ENCODE measurements at places on chromosomes 1 and 21. TPM values are rescaled to one million over a fixed set of nuclear protein-coding genes. Genes with fewer than 3 reads are reported as not detected.

GRCh38 chr1:174680101-174680500, 232.3 kb downstream of the GPR52 start:
- no peak for DNase-seq

GRCh38 chr1:159786465-159786864, 5.7 kb downstream of the DUSP23 start:
- DNase-seq, result no peak

DNA sequence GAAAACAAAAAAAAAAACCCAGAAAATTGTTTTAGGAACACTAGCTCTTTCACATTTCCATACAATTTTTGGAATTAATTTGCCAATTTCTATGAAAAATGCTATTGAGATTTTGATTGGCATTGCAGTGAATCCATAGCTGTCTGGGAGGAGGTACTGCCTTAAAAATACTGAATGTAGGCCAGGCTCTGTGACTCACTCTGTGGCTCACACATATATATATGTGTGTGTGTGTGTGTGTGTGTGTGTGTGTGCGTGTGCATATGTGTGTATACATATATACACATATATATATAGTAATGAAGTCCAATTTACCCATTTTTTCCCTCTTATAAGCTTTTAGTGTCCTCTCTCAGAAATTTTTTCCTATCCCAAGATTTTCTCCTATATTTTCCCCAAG, 214.2 kb upstream of the DMRTA2 start:
- no peak for DNase-seq

DNA sequence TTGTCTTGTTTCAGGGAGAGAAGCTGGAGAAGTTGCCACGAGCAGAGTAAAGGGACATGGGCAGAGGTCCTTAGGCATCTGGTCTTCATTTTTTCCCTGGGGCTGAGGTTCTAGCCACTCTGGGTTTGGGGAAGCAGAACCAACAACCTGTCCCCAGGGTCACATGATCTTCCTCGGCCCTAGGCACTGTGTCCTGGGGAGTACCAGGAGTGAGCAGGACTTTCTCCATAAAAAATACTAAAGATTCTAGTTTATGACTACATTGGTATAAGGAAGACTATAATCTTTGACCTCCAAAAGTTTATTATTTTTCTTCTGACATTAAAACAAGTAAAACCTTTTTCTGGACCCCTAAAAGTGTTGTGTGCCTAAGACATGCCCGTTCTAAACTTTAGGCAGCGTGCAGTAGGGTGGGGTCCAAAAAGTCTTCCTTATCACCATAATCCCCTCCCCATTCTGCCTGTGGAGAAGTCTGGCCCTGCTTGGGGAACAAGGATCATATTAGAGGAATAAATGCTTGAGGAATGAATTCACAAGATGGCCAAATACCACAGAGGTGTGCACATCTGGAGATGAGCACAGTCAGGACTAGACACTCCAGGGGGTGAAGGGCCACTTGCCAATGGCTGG, 19.3 kb upstream of the IGSF3 start:
- no peak for DNase-seq

DNA sequence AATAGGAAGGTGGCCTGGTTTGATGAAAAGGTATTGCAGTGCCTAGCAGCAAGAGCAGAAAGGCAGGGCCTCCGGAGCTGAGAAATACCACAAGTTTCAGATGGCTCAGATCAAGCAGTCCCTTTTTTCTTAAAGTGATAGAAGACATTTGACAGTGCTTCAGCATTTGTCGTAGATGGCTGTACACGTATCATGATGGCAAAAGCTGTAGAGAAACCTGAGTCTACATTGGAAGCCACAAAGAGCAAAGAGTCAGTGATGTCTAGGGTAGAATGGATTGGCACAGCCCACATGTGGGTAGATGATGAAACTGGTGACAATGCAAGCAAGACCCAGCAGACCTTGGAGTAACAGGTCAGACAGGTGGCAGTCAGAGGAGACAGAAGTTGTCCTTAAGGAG, 101.3 kb upstream of the ARTN start:
- no peak for DNase-seq

DNA sequence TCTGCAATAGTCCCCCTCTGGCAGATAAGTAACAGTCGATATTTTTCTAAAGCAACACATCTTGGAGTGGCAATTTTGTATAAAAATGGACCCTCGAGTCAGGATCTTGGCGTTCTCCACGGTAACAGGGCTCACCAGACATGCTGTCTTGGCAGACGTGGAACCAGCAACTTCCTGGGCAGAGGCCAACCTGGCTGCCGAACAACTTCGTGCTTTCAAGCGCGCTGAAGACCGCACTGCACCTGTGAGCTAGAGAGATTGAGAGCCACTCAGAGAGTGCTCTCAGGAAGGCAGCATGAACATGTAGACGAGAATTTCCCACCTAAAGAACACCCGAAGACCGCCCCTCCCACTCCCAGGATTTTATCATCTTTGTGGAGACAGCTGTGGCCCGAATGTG, 7.3 kb downstream of the C1orf174 start:
- no peak for DNase-seq

GRCh38 chr1:63548303-63548702, 25.0 kb downstream of the EFCAB7 start:
- DNase-seq, result no peak

Gene TATDN3
- total RNA-seq, result 9.3 TPM

Gene CACNA1S
- not detected for total RNA-seq
